ENCODE measurements at places on chromosomes 11 and 22.

DNA sequence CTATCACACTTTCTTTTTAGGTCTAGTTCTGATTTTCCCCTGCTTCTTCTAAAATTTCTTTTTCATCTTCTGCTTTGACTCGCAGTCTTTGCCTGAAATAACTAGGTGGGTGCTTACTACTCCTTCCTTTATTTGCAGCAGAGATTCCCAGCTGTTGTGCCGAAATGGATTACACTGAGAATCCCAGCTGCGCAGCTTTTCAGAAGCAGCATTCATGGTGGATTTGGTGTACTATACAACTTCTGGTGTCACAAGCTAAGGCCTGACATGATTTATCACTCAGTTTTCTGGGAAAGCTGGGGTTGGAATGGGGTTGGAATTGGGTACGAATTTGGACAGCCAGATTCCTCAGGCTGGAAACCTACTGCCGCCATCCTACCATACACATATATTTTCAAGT is 6.0 kb upstream of the XKR3 start:
- DNase-seq: no peak

GRCh38 chr11:62682518-62682917 is 3.6 kb upstream of the UBXN1 start:
- no peak for DNase-seq

- no peak for DNase-seq
Measured at GRCh38 chr22:37288521-37288920, 6.2 kb downstream of the CYTH4 start.

DNA sequence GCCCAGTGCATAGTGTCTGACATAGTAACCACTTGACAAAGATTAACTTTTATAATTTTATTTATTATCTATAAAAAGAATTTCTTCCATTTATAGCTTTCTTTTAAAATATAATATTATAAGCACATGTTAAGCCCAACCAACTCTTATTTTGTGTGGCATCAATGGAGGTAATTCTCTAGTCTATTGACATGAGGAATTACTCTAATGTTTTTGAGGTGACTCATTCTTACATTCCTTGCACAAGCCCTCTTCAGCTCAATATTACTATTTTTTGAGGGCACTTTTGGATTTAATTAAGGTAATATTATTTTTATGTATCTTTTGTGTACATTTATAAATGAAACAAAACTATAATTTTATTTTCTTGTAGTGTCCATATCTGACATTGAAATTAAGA is 59.6 kb downstream of the AASDHPPT start:
- DNase-seq: no peak

- no peak for DNase-seq
Measured at GRCh38 chr22:39146256-39147101, 6.0 kb downstream of the CBX7 start.

- DNase-seq: no peak
Measured at GRCh38 chr22:43465291-43466015, 53.6 kb downstream of the MPPED1 start.
